ENCODE measurements at places on chromosomes 12 and 14. TPM values are rescaled to one million over a fixed set of nuclear protein-coding genes. Genes with fewer than 3 reads are reported as not detected.

The DTX1 gene
- not detected for total RNA-seq

The VWF gene
- 1.5 TPM for total RNA-seq

The CISTR gene
- total RNA-seq: not detected

The JKAMP gene
- 120 TPM for total RNA-seq

The PIANP gene
- 0.30 TPM for total RNA-seq

The SLC7A7 gene
- 10.1 TPM for total RNA-seq

The COX8C gene
- total RNA-seq: not detected

The TPPP2 gene
- total RNA-seq: not detected

The DCD gene
- total RNA-seq: not detected

The MAP3K9 gene
- 1.4 TPM for total RNA-seq

The POTEG gene
- not detected for total RNA-seq

The SERPINA6 gene
- not detected for total RNA-seq

The CPNE6 gene
- not detected for total RNA-seq

The IAPP gene
- total RNA-seq: not detected

The ATF1 gene
- 22.0 TPM for total RNA-seq

The NRXN3 gene
- 3.3 TPM for total RNA-seq

The AICDA gene
- not detected for total RNA-seq

The SERPINA3 gene
- total RNA-seq: 4.6 TPM

The CEP170B gene
- 14.3 TPM for total RNA-seq

The NAA30 gene
- total RNA-seq: 21.4 TPM

The ARPC3 gene
- total RNA-seq: 271 TPM

The EIF2S3B gene
- total RNA-seq: 0.59 TPM

The MYBPC1 gene
- not detected for total RNA-seq

The TMEM179 gene
- total RNA-seq: 0.18 TPM

The HELB gene
- 4.5 TPM for total RNA-seq

The DUSP16 gene
- 7.4 TPM for total RNA-seq

The ANO4 gene
- 2.0 TPM for total RNA-seq

The FGF23 gene
- not detected for total RNA-seq

The AQP6 gene
- total RNA-seq: not detected

The CACNA2D4 gene
- total RNA-seq: not detected

Data from smooth muscle cell of the umbilical artery (primary cell).